ENCODE measurements at places on chromosomes 1 and 21. TPM values are rescaled to one million over a fixed set of nuclear protein-coding genes. Genes with fewer than 3 reads are reported as not detected.

AMIGO1 gene
- 10.0 TPM for total RNA-seq

CELA3B gene
- total RNA-seq, result 1.7 TPM

- no peak for DNase-seq
Measured at GRCh38 chr1:202286622-202287097, 55.1 kb downstream of the UBE2T start.

GRCh38 chr21:35607406-35607805 lies 452.9 kb downstream of the SETD4 start:
- DNase-seq, result no peak

Data from psoas muscle (tissue), 8 donors.